ENCODE measurements at places on chromosomes 11 and 22.

DNA sequence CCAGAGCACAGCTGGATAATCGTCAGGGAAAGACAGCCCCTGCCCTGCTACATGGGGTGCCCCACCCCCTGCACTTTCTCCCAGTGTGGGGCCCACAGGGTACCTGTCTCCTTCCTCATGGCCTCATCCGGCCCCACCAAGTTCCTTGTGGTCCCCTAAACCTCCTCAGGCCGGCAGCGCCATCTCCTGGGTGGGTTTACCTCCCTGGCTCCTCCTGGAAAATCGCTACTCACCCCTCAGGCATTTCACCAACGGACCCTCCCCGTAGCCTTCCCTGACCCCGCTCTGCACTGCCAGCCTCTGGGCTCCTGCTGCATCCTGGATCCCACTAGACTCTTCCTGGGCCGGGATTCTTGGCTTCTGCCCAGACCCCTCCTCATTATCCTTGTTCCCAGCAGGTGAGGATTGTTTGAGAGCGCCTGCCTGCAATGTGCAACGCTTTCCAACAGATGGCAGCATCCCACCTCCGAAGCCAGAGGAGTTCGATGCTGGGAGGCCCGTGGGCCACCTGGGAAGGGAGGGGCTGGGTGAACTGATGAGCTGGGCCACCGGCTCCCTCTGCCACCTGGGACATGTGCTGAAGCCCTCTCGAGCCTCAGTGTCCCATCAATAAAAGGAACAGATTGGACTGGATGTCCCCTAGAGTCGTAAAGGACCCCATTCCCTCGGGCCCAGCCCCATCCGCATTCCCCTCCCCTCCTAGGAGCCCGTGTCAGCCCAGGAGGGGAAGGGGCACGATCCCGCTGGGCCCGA is 44.2 kb upstream of the TTLL12 start:
- no peak for DNase-seq

GRCh38 chr11:12539572-12539971 is 134.6 kb upstream of the TEAD1 start:
- peak; percentile 40 for DNase-seq

DNA sequence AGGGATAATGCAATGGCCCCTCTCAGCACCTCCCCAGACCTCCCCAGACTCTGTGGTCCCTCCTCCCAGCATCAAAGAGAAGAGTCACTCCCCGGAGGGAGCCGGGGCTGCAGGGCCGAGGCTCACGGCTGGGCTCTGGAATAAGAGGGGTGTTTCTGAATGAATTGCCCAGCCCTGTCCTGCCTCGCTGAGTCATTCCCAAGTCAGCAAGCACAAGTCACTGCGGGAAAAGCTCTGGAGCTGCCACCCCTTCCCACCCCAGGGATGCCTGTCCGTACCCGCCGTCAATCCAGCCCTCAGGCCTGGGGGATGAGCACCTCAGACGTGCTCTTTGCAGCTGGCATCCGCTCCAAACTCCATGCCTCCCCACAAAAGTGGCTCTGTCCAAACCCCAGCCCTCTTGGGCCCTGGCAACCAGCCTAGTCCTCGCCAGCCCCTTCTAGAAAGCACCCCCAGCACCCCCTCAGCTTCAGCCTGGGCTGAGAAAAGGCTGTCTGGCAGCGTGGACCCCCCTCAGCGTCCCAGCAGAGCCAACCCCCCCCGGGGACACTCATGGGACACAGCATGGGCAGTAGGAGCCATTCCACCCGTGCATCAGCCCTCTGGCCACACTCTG is 22.7 kb downstream of the CELSR1 start:
- DNase-seq: no peak

- no peak for DNase-seq
Measured at GRCh38 chr11:44574610-44575287, 9.3 kb downstream of the CD82 start.

DNA sequence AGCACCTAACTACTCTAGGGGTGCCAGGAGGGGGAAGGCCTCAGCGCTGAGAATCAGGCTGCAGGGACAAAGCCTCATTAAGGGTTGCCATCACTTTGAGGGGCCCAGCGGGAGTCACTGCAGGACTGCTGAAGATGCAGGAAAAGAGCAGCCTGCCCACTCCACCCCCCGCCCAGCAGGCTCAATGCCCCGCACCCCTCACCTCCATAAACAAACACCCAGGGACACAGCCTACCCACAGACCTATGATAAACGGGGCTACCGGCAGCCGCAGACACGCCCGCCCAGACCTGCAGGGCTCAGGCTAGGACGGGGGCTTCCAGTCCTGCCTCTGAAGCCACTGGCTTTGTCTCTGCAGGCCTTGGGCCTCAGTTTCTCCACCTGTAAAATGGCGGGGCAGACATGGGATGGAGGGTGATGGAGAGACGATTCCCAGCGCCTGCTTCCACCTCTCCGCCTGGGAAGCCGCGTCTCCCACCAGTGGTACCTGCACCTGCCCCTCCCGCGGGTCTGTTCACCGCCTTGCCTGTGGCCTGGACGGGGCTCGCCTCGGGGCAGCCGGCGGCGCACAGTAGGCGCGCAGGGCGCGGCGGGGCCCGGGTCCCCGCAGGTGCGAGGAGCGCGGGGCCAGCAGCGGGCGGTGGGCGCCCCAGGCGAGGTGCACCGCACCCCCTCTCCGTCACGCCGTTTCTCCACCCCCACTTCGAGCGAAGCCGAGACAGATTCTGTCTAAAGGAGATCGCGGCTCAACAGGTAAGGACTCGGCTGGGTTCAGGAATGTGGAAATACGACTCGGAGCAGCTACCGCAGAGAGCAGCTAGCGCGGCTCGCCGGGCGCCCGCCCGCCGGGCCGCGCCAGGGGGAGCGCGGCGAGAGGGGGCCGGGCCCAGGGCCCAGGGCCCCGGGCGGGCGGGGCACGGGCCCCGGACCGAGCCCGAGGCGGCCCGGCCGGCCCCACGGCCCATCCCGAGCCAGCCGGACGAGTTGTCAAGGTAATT is 1.5 kb downstream of the WNT7B start:
- DNase-seq: no peak

DNA sequence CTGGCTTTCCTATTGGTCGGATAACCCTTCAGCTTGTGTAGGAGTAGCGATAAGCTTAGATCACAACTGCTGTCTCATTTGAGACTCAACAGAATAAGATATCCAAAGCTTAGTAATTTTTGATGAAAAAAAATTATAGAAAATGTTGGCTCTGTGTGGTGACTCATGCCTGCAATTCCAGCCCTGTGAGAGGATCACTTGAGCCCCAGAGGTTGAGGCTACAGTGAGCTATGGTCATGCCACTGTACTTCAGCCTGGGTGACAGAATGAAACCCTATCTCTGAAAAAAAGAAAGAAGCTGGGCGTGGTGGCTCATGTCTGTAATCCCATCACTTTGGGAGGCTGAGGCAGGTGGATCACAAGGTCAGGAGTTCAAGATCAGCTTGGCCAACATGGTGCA is 55.6 kb upstream of the RRM1 start:
- no peak for DNase-seq
